NCI-H510A (cell line): ENCODE measurements at places on chromosomes 7 and 10.

DNA sequence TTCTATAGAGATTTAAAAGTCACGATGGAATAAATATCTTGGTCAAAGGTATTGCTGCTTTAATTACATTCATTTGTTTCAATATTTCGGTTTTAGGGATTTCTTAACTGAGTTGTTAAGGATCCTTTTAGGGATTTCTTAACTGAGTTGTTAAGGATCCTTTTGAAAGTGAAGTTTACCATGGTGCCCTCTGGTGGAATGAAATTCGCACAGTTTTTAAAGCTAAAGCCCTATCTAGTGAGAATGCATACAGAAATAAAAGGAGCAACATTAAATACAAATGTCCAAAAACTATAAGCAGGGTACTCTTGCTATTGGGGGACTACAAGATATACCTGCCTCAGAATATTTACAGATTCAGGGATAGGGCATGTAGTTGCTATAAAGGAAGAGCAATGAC, 193.7 kb downstream of the RNLS start:
- DNase-seq, result no peak

DNA sequence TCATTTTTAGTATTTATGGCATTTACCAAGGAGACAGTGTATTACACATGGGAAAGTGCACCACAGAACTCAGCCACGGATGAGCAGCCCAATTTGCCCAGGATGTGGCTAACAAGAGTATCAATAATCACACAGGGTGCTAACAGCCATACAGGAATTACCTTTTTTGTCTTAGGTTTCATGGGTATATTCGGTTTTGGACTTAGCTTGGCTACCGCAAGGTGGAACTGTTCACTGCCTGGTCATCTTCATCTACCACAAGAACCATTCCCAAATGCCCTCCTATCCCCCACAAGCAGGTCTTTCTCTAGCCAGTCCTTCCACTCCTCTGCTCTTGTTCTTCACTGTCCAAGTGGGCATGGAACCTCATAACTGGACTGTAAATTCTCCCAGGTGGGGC, 6.0 kb downstream of the PDLIM1 start:
- DNase-seq, result no peak

- DNase-seq, result no peak
Observed at GRCh38 chr10:3104251-3104918, 37.0 kb downstream of the PFKP start.

GRCh38 chr10:119041326-119041725, 11.8 kb downstream of the NANOS1 start:
- no peak for DNase-seq
